ENCODE measurements at places on chromosomes 5 and 9. TPM values are rescaled to one million over a fixed set of nuclear protein-coding genes. Genes with fewer than 3 reads are reported as not detected.

The ADAMTS19 gene
- 1.8 TPM for total RNA-seq

The SLC22A4 gene
- total RNA-seq, result 6.6 TPM

DNA sequence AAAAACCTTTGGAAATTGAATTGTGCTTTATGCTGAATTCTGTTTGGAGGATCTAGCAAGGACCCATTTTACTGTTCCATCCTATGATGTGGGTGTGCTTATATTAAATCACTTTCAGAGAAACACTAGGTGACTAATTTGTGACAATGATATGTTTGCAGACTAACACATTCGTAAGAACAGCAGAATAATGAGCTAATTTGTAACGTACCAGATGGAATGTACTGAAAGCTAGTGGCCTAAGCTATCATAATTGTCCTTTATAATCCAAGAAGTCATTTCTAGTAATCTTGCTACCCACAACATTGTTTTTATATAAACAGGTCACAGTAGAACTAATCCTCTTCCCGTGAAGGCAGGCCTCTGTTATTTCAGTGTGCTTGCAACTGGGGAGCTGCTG lies 292.5 kb downstream of the PDE4D start:
- no peaks in the 10 kb centered on the region for H3K4me1 ChIP-seq
- no peak overlapping the region for H3K27ac ChIP-seq
- no peak overlapping the region for H3K4me3 ChIP-seq
- no peak for DNase-seq
- H3K36me3 ChIP-seq, result no peaks in the 10 kb centered on the region

DNA sequence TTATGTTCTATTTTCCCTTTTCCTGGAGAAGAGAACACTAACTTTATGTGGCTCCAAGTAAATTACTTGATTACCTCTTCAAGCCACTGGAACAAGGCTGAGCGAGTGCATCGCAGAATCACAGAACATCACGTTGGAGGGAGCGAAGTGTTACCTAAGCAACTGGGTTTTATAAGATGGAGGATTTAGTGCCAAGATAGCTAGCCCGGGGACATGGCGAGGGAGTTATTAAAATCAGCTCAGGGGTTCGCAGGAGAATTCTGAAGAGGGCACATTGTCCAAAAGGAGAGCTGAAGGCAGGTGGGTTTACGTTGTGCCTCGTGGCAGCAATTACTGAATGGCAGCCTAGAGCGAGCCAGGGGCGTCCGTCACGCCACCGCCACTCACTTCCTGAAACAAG lies 563.2 kb upstream of the ADAMTS16 start:
- H3K4me1 ChIP-seq, result no peaks in the 10 kb centered on the region
- no peaks in the 10 kb centered on the region for H3K36me3 ChIP-seq
- no peak for DNase-seq
- H3K27me3 ChIP-seq, result no peaks in the 10 kb centered on the region
- no peak overlapping the region for H3K27ac ChIP-seq

DNA sequence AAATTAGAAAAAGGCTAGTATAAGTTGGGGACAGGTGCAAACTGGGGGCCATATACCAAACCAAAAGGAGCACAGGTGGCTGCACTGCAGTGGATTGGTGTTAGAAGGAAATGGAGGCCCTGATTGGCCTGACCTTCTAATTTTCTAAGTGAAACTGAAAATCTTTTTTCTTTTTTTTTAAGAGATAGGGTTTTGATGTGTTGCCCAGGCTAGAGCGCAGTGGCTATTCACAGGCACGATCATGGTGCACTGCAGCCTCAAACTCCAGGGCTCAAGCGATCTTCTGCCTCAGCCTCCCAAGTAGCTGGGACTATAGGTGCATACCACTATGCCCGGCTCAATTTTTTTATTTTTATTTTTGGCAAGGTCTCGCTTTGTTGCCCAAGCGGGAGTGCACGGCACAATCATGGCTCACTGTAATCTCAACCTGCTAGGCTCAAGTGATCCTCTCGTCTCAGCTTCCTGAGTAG lies 9.8 kb upstream of the CCDC69 start:
- no peak overlapping the region for H3K4me3 ChIP-seq
- DNase-seq, result no peak
- no peaks in the 10 kb centered on the region for H3K27me3 ChIP-seq
- no peaks in the 10 kb centered on the region for H3K36me3 ChIP-seq
- H3K4me1 ChIP-seq, result peaks cover 12% of the 10 kb centered on the region

- no peaks in the 10 kb centered on the region for H3K36me3 ChIP-seq
- no peaks in the 10 kb centered on the region for H3K27me3 ChIP-seq
- no peak overlapping the region for H3K4me3 ChIP-seq
- DNase-seq, result no peak
- no peaks in the 10 kb centered on the region for H3K4me1 ChIP-seq
These were observed 115.2 kb downstream of the EFNA5 start for GRCh38 chr5:107555425-107556090.

DNA sequence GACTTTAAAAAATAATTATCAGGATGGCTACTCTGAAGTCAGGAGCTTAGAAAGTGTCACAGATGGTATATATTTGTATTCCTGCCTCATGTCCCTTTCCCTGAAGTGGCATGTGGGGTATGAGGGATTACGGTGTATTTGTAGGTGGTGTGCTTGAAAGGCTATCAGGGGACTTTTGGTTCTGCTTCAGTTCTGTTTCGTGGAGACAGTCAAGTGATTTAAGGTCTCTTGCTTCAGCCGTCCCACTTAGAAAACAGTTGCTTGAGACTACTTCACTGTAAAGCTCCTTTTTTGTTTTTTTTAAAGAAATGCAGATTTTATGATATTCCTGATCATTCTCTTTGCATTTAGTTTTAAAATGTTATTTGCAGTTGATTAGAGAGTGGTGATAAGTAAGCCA lies 18.3 kb downstream of the PARP8 start:
- H3K36me3 ChIP-seq, result no peaks in the 10 kb centered on the region
- no peak overlapping the region for H3K4me3 ChIP-seq
- no peak overlapping the region for H3K27ac ChIP-seq
- H3K27me3 ChIP-seq, result no peaks in the 10 kb centered on the region
- no peak for DNase-seq

GRCh38 chr9:68975365-68976043 lies 38.4 kb downstream of the PRKACG start:
- no peaks in the 10 kb centered on the region for H3K27me3 ChIP-seq
- no peak overlapping the region for H3K4me3 ChIP-seq
- H3K4me1 ChIP-seq, result no peaks in the 10 kb centered on the region

- H3K36me3 ChIP-seq, result no peaks in the 10 kb centered on the region
- H3K27ac ChIP-seq, result no peak overlapping the region
- H3K4me1 ChIP-seq, result no peaks in the 10 kb centered on the region
- no peak overlapping the region for H3K4me3 ChIP-seq
- no peaks in the 10 kb centered on the region for H3K27me3 ChIP-seq
These were observed 57.0 kb downstream of the C9orf153 start for GRCh38 chr9:86202338-86202882.
